GM04503 (cell line): ENCODE measurements at places on chromosomes 7 and 10.

DNA sequence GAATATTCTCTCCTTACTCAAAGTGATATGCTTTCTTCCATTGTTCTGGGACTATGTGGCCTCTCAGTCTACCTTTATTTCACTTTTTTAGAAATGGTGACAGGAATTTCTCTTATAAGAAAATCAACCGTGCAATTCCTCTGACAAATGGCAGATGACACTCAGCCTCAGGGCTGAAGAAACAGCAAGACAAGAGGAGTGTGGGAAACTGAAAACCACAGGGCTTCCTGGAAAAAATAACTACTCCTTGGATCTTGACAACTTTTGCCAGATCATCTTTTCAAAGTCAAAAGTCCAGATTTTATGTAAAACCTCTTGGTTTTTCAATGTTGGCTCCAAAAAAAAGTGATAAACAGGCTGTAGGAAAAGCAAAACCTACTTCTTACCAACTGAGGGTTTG is 121.5 kb downstream of the TYW1B start:
- DNase-seq: no peak

GRCh38 chr10:119374236-119374635 is 166.9 kb downstream of the GRK5 start:
- no peak for DNase-seq

GRCh38 chr7:152893801-152894294 is 134.3 kb downstream of the ACTR3B start:
- no peak for DNase-seq

- no peak for DNase-seq
Observed at GRCh38 chr10:120971671-120972070, 120.5 kb downstream of the WDR11 start.

DNA sequence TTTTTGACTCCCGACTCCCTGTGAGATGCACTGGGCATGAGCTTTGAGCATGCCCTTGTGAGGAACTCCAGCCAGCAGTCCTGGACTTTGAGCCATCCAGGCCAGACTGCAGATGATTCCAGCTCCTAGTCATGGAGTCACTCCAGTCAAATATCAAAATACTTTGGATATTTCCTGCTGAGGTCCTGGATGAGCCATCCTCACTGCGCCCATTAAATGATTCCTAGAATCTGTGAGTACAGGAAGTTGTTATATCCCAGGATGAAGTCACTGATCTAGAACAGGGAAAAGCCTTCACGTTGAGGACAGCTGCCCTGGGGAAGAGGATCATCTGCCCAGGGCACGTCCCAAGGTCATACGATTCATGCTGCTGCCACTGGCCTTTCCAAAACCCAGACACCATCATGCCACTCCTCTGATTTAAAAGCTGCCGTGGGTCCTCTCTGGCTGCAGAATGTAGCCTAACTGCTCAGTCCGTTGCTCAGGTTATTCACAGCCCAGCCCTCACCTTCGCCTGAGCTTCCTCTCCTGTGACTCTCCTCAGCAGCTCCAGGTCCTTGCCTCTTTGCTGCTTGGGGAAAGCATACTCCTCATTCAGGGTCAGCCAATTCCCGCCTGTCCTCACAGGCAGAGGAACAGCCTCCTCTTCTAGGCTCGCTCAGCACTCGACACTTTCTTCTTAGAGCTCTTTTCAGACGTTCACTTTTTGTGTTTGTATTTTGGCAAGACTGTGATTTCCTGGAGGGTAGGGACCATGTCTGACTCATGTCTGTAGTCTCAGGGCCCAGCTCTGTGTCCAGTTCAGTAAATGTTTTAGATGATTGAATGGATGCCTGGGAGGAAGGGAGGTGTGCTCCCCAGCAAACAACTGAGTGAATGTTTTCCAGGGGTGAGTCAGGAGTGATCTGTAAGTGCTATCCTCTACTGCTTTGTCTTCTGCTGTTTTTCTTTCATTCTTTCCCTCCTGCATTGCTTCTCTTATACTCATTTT is 157.8 kb downstream of the SNX10 start:
- peak; percentile 0 for DNase-seq

GRCh38 chr10:77513781-77514331 is 123.8 kb downstream of the KCNMA1 start:
- peak; percentile 70 for DNase-seq

GRCh38 chr10:43960981-43961380 is 312.3 kb upstream of the ZNF32 start:
- no peak for DNase-seq

GRCh38 chr7:71388181-71388580 is 256.2 kb downstream of the GALNT17 start:
- no peak for DNase-seq

DNA sequence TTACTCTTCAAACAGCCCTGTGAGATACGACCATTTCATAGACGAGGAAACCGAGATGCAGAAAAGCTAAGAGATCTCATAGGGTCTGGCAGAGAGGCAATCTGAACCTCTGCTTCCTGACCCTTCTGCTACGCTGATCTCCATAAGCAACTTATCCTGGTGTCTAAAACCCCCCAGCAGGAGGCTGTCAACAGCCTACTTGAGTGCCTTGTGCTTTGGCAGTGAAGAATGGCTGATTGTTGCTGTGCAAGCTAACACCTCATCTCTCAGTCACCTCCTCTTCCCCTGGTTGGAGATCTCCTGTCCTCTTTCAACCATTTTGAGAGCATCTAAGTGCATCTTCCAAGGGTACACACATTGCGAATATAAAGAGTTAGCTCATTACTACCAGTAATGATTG is 86.2 kb downstream of the AOAH start:
- DNase-seq: no peak

GRCh38 chr10:91194497-91195179 is 25.8 kb upstream of the PCGF5 start:
- DNase-seq: no peak

- DNase-seq: no peak
Observed at GRCh38 chr7:98719396-98719795, 102.3 kb downstream of the NPTX2 start.

GRCh38 chr7:31934551-31934950 is 135.7 kb downstream of the PDE1C start:
- no peak for DNase-seq

DNA sequence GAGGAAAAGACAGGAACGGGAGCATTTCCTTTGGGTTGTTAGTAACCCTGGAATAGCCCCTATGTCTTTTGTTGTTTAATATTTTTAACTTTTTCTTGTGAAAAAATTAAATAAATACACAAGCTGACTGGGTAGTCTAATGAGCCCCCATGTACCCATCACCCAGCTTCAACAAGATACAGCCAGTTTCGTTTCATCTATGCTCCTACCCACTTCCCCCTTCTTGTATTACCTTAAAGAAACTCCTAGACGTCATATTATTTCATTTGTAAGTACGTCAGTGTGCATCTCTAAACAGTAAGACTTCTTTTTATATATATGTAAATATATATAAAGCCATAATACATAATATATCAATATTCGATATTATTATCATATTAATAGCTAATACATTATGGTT is 42.8 kb upstream of the NUB1 start:
- DNase-seq: no peak

- no peak for DNase-seq
Observed at GRCh38 chr10:44714451-44714850, 196.7 kb upstream of the TMEM72 start.

GRCh38 chr10:119243488-119243887 is 36.1 kb downstream of the GRK5 start:
- no peak for DNase-seq
